ENCODE measurements at places on chromosomes 2 and 18.

GRCh38 chr2:70094978-70095719 lies 7.9 kb downstream of the PCBP1 start:
- DNase-seq: peak; percentile 80

DNA sequence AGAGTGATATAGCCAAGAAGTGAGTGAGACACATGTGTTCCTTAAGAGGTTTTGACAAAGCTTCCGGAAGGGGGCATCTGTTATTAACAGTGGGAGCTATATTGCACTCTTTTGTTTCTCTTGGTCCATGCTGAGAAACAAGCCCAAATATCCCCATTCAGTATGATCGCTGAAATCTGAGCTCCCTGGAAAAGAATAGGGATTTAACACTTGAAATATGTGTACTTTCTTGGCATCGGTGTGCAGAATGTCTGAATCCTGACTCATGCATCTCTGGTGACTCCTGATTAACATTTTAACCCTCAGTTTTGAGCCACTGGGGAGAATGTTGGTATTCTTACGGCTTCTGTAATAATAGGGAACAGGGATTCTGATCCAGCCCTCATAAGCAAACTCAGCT lies 448.1 kb downstream of the TSN start:
- peak; percentile 13 for DNase-seq

DNA sequence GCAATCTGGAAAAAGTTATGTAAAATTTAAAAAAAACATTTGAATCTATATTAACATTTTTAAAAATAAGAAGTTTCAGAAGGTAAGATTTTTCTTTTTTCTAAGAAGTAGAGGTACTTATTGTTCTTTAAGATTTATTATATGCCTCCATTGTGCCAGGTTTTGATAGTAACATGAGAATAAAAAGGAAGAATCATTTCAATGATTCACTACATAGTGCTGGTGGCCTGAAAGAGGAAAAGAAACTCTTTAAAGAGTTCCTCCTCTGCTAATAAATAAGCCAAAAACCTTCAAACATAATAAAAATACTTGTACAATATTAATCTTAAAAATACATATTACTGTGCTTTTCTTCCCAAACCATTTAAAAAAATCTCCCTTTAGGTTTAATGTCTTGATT lies 69.0 kb downstream of the ANKRD44 start:
- DNase-seq: no peak

DNA sequence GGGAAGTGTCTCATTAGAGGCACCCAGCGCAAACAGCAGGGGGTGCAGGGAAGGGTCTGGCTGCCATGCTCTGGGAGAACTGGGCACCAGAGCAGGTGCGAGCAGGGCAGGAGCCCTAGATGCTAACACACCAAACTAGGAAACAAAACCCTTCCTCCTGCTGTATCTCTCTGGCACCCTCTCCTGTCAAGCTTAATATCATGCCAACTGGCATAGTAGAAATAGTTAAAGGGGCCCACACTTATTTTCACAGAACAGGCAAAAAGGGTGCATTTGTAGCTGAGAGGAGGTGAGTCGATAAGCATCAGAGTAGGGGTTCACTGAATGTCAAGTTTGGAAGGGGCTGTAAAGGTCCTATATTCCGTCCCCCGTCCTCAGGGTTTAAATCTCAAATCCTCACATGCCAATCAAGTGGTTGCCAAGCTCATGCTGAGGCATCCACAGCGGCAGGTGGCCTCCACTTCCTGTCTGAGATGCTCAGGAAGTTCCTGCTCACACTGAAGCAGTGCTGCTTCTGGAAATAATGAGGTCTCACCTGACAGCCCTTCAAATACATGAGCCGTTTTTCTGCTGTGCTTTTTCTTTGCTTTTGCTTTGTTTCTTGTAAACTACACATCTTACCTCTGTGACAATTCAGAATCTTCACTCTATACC lies 14.9 kb upstream of the ACKR3 start:
- DNase-seq: no peak

- DNase-seq: no peak
Observed at GRCh38 chr2:41900101-41900577, 147.7 kb upstream of the PKDCC start.

DNA sequence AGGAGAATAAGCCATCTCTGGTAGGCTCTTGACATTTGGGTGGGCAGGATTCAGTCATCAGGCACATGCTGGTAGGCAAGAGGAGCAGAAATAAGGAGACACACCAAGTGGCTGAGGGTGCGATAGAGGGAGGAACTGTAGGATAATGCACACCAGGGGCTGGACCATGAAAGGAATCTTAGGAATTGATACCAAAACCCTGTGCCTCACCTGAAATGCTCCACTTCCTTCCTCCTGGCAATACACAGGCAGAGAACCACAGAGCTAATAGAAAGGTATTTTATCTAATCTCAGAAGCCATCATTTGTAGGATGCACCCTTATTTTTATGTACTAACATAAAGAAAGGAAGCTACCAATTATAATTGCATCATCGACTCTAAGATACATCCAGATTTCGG lies 4.4 kb upstream of the CYP1B1 start:
- no peak for DNase-seq

- no peak for DNase-seq
Observed at GRCh38 chr2:184599054-184599871, 934 bp downstream of the ZNF804A start.

DNA sequence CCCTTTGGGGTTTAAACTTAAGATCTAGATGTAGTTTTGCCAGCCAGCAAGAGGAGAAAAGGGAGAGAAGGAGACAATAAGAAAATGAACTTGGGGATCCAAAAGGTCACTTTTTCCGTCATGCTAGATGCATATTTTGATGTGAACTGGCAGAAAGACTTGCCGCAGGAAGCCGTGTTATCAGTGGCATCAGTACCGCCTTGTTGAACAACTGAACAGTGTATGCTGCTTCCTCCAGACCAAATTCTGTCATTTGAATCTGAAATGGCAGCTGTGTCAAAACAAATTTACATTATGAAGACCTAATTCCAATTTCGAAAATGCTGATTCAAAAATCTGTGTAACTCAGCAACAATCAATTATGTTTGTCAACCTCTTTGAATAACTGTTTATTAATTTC lies 42.1 kb downstream of the TMEM200C start:
- no peak for DNase-seq

GRCh38 chr2:30408961-30409387 lies 38.1 kb upstream of the LCLAT1 start:
- no peak for DNase-seq

- peak; percentile 90 for DNase-seq
Observed at GRCh38 chr2:157052685-157053224, 204.8 kb upstream of the GALNT5 start.

GRCh38 chr18:26579941-26580618 lies 31.7 kb upstream of the KCTD1 start:
- DNase-seq: peak; percentile 83

DNA sequence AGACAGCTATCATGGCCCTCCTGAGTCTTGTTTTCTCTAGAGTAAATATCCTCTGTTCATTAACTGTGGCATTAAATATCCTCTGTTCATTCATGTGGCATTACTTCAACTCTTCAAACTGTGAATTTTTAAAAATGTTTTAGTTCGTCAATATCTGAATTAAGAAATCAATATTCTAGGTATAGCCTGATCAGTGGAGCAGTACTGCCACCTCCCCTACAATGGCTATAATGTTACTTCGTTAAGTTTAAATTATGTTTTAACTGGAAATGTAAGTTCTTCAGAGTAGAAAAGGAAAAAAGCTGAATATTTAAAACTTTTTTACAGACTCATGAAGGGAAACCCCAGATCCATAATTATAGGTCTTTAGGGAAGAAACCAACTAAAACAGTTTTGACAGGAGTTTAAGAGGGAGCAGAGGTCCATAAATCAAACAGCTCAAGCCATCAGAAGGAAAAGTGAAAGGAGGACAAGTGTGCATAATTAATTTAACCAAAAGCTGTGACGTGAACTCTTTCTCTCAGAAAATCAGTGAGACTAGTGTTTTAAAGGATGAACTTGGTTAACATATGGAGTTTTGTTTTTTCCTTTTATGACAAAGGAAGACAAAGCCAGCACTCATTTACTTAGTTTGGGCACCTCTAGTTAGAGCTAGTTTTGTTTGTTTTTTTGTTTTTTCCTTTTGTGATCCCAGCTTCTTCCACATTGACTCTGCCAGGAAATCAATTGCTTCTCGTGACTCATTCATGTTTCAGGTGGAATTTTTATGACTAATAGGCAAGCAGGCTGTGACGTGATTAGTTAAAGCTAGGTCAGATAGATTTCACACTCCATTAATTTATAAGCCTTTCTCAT lies 44.9 kb downstream of the RBBP8 start:
- DNase-seq: peak; percentile 50
